ENCODE measurements at places on chromosomes 7 and 10.

DNA sequence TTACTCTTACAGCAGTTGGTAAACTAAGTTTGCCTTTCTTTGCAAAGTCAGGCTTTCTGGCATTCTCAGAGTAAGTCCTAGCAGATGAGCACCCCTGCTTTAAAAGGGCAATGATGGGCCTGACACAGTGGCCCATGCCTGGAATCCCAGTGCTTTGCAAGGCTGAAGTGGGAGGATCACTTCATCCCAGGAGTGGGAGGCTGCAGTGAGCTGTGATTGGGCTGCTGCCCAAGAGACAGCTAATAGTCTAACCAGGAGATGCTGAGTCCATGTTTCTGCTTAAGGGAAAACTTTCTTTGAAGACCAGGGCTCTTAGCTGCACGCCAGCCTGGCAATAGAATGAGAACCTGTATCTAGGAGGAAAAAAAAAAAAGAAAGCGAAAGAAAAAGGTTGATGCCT, 100.2 kb upstream of the MPP7 start:
- no peak for DNase-seq

- no peak for DNase-seq
Measured at GRCh38 chr7:107394831-107395230, 75.0 kb upstream of the GPR22 start.

DNA sequence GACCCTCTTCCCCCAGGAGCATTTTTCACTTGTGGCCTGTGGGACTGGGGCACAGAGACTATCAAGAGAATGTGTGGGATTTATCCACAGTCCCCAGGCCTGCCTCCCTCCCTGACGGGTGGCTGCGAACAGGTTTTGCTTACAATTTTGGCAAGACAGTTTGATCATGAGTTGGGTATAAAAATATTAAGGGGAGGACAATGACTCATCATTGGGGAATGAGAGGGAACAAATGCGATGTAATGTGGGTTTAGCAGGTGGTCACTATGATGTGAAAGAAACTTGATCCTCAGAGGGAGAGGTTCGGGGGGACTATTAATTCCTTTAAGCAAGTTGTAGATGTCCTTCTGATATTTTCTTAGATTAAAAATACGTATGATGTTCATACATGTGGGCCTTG, 52.2 kb downstream of the EMX2 start:
- no peak for DNase-seq

DNA sequence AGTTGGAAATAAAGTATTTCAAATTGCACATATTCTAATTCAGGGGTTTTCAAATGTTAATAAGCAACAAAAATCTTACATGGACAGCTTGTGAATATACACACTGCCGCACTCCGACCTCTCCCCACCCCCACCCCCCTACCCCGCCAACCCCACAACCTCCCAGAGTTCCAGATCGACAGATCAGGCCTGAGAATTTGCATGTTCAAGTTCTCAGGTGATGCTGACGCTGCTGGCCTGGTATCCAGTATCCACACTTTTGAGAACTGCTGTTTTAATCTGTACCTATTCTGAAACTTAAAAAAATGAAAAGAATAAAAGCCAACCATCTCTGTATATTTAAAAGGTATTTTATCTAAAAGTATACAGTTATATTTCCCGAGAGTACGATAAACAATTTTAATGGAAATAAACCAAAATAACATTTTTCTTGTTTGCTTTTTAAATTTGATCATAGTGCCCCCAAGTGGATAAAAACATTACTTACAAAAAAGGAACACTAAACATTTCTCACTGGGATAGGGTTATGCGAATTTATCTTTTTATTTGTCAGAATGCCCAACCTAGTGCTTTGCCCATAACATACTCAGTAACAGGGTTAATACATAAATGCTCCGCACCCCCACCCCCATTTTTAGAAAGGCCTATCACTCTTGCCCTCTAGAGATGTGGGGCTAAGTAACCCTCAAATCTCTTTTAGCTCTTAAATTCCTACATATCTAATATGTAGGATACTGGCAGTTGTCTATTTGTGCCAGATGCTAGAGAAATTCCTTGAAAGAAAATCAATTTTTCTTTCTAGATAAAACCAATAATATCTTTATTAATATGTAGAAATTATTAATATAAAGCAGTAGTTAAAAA, 166.3 kb downstream of the RNF133 start:
- no peak for DNase-seq

GRCh38 chr7:5452937-5453540, 29.4 kb upstream of the TNRC18 start:
- DNase-seq = no peak

DNA sequence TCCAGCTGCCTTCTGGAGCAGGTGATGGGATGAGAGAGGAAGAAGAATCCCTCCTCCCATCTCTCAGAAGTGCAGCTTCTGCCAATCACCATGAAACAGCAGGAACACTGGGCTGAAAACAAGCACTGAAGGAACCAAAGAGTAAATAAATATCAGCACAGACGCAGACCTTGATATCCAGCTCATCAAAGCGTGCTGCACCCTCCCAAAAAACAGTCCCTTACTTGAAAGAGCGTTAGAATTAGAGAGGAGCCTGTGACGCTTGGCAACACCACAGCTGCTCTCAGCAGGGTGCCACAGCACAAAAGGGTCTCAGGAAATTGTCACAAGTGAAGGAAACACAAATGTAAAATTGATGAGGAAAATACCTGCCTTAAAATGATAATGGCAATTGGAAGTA, 39.5 kb downstream of the KLF6 start:
- no peak for DNase-seq

GRCh38 chr10:78870458-78870857, 198.3 kb upstream of the ZMIZ1 start:
- no peak for DNase-seq

DNA sequence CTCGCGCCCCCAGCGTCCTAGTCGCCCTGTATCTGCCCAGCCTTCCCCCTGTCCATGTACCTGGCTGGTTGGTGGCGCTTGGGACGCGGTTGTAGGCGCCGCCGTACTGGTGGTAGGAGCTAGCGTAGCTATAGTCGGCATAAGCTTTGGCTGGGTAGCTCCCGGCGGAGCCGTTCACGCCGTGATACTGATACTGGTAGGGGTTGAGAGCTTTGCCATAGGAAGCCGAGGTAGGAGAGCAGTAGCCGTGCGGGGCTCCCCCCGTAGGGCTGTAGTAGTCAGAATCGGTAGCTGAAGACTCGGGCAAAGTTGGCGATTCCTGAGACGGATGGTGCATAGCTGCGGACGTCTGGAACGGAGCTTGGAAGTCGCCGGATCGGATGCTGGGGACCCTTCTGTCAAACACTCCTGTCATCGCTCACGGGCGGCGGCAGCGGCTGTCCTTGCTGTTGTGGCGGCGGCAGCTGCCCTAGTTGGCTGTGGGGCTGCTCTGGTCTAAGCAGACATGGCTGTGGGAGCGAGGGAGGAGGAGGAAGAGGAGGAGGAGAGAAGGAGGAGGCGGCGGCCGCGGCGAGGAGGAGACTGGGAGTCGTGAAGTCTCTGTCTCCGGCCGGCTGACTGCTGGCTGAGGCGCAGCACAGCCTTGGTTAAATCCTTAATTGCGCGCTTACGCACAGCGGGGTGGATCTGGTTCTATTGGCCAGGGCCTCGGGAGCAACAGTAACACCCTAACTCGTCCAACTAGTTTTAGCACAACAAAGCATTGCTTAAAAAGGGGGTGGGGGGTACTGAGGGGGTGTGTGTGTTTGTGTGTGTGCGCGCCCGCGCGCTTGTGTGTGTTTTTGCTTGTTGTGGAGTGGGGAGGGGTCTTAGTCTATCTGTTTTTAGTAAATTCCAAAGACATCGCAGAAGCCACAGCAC, at the start of gene DLX5:
TSS of gene DLX5 (minus strand) at position 623 of the 921 bp plus-strand sequence. CDS start at position 415, 208 bp downstream.
- no peak for DNase-seq

GRCh38 chr10:94183666-94184264, 179.0 kb downstream of the NOC3L start:
- peak; percentile 83 for DNase-seq

DNA sequence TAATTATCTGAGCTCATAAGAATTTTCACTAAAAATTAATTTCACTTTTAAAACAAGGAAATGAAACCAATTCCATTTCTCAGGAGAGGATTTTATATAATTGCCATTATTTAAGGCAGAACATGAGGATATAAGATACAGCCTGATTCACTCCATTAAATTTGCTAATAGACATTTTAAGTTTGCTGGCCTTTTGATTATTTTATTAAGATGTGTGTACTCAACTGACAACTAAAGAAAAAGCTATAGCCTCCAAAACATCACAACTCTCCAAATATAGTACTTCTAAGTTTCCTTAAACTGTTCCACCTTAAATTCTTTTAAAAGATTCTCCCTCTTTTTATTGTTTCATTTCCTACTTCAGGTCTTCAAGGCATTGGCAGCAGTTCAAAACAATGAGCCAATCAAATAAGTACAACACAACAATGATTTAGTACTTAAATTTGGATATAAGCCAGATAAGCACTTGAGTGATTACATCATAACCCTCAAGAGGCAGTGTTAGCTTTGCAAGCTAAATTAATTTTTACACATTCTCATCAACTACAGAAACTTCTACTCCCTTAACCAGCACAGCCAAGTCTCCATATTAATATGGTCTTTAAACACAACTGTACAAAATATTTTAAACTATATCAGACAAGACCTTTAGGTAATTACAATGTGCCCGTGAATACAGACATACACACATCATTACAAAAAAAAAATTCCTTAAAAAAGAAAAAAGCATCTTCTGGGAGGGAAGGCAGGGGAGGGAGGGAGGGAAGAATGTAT, 121.8 kb downstream of the KMT2C start:
- DNase-seq = no peak

All from RWPE2 (cell line).